CD4-positive, alpha-beta T cell treated with Interleukin-1 beta for 1 hour (primary cell): ENCODE measurements at places on chromosomes 12 and 14.

DNA sequence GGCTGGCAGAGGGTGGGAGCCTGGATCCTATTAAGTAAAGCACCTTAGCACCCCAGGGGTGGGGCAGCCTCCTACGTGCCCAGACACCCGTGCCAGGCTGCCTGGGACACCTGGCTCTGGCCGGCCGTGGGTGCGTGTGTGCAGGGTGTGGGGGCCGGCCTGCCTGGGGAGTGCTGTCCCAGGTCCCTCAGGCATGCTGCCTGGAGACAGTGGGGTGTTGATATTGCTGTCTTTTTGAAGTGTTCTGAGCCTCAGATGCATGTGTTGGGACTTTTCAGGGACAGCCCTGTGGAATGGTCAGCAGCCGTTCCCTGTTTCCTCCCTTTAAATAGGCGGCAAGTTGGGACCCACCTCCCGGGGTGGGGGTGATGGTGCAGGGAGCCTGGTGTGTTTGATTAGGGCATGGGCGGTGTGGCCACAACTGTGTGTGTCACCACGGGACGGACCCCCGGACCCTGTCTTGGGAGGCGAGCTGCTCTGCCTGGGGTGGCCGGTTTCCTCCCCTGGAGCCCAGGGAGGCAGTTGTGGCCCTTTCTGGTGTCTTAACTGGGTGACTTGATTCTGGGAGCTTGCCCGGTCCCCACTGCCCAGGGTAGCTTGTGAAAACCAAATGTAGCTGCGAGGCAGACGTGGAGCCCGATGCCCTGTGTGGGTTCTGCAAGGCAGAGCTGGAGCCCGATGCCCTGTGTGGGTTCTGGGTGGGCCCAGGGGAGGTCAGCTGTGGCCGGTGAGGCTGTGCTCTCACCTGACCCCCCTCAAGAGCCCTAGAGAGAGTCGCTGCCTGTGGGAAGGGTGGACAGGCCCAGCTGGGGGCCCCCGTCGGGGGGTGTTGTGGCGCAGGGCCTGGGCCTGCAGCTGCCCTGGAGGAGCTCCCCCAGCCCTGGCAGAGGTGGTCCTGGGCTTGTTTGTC lies 8.2 kb downstream of the ULK1 start:
- DNase-seq = no peak

DNA sequence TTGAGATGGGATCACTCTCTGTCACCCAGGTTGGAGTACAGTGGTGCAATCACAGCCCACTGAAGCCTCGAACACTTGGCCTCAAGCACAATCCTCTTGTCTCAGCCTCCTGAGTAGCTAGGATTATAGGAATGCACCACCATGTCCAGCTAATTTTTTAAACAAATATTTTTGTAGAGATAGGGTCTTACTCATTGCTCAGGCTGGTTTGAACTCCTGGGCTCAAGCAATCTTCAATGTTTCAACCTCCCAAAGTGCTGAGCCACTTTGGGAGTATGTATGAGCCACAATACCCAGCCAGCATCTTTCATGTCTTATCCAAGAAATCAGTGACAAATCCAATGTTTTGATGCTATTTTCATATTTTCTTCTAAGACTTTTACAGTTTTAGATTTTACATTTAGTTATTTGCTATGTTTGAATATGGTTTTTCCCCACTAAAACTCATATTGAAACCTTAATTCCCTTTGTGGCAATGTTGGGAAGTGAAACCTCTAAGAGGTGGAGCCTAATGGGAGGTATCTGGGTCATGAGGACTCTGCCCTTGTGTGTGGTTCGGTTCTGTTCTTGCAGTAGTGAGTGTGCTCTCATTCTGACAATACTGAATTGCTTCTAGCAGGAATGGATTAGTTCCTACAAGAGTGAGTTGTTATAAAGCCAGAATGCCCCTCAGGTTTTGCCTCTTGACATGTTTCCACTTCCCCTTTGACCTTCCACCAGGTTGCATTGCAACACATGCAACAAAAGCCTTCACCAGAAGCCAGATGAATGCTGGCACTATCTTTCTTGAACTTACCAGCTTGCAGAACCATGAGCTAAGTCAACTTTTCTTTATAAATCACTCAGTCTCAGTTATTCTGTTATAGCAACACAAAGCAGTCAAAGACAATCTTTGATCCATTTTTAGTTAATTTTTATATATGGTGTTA lies 80.8 kb upstream of the AMIGO2 start:
- no peak for DNase-seq

- no peak for DNase-seq
Measured at GRCh38 chr12:2332236-2332635, 279.4 kb downstream of the CACNA1C start.

DNA sequence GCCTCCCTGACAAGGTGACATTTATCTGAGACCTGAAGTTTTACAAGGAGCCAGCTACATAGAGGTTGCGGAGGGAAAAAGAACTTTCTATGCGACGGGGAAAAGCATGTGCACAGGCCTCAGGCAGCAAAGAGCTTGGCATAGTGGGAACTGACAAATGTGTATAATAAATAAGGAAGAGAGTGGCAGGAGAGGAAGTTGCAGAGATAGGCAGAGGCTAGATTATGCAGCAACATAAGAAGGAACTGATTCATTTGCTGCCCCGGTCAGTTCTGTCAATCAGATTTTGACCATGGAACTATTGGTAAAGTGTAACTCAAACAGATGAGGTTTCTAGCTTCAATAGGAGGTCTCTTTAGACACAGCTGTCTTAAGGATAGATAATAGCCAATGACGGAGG lies 33.7 kb upstream of the RIC8B start:
- no peak for DNase-seq

- DNase-seq = no peak
Measured at GRCh38 chr12:45663455-45663854, 66.1 kb upstream of the ARID2 start.

DNA sequence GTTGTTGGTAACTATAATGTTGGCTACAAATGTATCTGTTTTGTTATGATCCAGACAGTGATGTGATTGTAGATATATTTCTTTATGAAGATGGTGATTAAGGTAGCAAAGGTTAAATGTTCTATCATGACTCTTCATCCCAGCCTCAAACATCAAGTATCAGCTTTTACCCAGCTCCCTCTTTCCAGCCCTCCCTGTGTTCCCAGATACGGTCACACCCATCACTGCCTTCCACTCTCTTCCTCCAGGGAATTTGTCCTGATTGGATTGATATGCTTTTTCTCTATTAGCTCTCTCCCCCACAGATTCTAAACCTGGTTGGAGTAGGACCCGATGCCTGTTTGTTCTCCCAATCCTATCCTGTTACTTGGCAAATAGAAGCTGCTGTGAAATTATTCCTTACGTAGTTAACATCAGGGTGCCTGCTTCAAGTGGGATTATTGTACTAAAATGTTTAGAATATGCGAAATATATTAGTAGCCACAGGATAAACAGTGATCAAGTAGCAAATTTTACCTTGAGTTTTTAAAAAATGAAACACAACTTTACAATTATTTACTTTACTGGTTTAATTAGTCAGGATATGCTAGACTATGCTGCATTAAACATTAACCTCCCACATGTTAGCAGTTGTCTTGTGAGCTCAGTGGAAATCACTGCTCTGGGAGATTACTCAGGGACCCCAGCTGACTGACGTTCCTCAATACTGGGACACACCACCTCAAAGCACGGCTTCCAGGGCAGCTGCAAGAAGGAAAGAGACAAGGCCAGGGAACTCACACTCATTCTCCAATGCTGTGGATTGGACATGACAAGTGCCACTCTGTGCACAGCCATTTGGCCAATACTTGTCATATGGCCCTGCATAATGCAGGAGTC lies 165.3 kb downstream of the ALX1 start:
- no peak for DNase-seq

GRCh38 chr12:32947206-32948067 lies 50.9 kb upstream of the PKP2 start:
- DNase-seq = no peak

- no peak for DNase-seq
Measured at GRCh38 chr14:85883966-85884365, 354.0 kb downstream of the FLRT2 start.

DNA sequence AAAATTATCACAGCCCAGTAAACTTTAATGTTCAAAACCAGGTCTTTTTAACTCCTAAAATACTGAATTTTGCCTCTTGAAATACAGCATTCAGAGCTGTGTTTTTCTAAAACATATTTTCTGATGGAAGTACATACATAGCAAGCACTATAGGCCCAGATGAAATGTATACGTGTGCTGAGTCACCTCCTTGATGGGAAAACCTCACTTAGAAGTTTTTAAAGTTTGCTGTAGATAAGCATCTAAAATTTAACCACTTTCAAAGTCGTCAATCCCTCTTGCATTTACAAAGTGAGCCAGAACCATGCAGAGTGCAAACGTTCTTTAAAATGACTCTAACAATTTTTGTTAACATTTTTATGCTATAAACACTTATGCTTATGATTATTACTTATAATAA lies 618.8 kb downstream of the RPS29 start:
- no peak for DNase-seq

DNA sequence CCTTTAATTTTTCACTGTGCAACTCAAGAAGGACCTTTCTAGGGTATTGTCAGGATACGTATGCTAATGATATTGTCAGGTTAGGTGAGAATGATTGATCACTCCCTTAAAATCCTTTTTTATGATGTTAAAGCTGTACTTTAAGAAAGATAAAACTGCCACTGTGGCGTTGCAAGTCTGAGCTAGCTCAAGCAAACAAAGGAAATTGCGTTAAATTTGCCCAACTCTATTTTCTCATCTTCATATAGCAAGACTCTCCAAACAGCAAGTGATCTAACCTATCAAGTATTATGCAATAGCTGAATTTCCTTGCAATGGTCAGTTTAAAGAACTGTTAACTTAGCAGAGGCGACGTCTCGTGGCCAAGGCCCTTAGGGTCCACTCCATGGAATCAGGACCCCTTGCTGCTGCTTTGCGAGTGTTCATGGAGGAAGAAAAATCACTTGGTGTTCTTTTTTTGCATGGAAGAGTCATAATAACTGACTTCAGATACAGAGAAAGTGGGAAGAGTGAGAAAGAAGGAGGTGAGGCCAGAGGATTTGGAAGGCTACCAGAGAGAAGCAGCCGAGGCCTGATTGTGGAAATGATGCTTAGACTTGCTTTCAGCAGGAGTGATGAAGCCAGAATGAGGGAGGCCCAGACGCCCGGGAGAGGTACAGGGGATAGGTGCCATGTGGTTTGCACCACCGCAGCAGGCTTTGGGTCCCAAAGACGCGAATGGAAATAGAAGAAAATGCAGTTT lies 2.5 kb downstream of the TRAF3 start:
- no peak for DNase-seq

GRCh38 chr14:54603362-54603761 lies 36.4 kb downstream of the SAMD4A start:
- DNase-seq = no peak

DNA sequence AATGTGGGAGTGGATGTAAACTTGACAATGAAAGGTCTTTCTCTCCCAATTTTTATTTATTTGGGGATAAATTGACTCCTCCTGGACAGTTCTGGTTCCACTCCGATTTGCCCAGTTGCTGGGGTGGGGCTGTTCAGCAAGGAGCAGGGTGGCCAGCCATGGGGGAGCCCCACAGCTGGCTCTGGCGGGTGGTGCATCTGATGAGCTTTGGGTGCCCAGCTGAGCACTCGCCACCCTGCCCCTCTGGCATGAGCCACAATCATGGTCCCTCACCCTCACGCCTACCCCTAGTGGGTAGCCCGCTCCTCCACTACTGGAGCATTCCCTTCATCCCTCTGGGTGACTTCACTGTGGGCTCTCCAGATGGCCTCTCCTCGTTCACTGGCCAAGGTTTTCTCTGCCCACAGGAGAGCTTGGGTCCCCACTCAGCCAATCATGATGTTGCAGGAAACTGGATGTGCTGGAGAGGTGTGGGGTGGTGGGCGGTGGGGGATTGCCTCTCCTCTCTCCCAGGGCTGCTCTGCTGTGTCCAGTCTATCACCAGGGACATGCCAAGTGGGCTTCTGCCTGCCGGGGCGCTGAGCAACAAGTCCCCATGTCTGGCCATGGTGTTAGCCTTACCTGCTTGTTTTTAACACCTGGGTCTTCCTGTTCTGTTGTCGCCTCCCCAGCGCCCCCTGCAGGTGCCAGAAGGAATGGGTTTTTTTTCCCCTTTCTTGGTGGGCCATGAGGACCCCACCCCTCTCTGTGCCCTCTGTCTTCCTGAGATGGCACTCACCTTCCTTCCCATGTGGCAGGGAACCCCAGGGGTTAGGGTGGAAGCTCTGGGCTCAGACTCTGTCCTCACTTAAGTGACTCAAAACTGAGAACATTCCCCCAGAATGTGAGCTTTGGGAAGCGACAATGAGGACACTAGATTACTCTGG lies 3.4 kb downstream of the CYP46A1 start:
- DNase-seq = peak; percentile 40

DNA sequence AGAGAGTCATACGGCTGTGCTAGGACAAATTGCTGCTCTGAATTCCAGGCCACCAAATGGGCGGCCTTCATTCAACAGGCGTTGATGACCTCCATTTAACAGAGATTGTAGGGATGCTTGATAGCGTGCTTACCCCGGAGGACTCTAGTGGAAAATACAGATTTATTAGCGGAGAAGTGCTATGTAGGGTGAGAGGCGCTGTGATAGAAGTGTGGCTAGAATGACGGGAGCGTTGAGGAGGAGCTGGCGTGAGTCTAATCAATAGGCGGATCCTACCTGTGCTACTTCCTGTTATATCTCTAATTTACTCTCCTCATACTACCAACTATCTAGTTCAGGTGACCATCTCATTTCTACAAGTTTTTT lies 668 bp downstream of the MRPS35 start:
- DNase-seq = no peak

DNA sequence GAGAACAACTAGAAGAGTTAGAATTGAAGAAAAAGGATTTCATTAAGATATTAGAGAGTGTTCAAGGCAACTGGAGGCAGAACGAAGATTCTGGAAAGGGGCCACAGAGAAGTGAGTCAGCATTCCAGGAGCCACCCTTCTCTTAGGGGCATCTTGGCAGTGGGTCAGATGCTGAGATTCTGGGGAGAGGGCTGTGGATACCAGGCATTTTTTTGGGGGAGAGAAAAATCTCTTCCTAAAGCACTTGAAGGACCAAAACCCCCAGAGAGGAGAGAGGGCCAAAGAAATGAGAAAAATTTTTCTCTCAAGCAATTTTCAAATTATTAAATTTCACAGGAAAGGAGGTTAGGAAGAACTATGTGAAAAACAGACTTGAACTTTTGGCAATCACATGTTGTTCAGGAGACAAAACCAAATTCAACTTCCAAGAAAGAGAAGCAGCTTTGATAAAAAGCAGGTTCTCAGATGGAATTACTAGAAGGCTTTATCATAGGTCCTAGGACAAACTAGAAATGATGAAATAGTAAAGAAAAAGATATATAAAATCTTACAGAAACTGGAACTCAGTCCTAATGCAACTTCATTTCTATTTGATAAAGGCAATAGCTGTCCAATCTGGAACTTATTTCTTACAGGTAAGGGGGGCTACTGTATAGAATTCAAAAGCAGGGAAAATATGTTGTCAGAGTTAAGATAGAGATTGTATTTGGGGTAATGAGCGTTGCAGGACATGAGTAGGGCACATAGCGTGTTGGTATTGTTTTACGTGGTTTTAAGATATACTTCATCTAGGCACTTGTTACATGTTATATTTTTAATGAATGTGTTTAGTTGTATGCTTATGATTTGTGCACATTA lies 1.1 kb upstream of the CLEC2D start:
- no peak for DNase-seq

DNA sequence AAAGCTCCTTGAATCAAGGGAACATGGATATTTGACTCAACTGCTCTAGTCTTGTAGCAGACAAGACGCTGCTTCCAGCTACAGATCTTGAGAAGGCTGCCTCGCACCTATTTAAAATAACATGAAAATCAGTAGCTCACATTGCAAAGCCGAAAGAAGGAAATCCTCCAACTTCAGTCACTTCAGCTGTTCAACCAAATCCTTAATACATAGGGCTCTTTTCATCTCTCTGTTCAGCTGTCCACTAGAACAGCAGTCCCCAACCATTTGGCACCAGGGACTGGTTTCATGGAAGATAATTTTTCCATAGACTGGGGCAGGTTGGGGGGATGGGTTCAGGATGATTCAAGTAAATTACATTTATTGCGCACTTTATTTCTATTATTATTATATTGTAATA lies 1116.0 kb upstream of the TMEM132C start:
- DNase-seq = no peak
